Stimulated activated CD4-positive, alpha-beta T cell treated with anti-CD3 and anti-CD28 coated beads, Interleukin-4, amount 100 ng/mL, for 4 hours (primary cell): ENCODE measurements at places on chromosomes 5 and 9.

DNA sequence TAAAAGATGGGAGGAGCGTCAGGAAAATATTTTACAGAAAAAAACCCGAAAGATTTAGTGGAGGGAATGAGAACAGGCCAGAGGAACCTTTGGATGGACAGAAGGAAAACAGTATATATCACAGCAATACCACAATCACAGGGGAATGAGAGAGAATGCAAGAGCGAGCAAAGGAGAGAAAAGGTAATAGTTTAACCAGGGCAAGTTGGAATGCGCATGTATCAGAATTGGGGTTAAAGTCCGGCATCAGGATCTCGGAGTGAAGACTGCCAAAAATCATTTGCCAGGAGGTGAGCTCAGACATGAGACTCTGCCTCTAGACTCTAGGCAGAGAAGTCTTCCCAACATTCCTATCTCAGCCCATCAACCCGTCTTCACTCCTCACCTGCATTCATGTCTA is 36.8 kb downstream of the PCDHGC5 start:
- no peak for DNase-seq

DNA sequence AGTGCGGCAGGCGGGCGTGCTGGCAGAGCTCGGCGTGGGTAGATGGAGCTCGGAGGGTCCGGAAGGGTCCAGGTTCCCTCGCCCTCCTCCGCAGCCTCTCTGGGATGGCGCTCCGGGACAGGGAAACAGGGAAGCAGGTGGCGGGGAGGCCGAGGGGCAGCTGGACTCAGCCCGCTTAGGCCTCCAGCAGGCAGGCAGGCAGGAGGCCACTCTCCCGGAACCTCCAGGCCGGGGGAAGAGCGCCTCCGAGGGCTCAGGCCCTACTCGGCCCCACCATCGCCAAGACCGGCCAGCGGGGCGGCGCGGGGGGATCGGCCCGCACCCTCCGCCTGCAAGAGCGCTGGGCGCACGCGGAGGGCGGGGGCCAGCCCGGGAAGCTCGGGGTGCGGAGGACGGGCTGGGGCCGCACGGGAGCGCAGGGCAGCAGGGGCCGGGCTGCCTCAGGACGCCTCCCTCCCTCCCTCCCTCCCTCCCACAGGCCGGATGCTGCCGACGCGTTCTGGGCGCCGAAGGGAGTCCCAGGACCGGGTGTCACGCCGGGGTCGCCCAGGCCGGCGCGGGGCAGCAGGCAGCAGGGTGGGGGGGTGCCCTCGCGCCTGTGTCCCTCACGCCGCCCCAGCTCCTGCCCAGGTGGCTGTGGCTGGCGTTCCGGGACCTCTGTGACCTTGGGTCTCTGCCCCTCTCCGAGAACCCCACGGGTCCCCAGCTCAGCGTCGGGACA is 977 bp downstream of the MGAT4B start:
- DNase-seq = peak; percentile 38

GRCh38 chr9:91681461-91682305 is 258.1 kb upstream of the NFIL3 start:
- peak; percentile 64 for DNase-seq

DNA sequence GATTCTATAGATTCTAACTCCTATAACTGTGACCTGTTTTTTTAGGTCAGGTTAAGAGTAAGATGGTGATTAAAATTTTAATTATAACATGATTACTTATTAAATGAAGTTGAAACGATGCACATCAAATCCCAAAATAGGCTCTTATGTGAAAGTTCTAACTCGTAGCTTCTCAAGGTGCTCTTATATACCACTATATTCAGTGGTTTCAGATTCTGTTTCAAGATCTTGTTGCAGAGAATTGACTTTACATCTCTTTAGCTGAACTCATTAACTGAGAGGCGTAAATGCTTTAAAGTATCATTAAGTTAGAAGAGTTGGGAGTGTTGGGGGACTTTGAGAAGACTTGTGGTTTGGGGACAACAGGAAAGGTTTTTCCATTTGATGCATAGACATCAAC is 1399.8 kb downstream of the PTPRD start:
- no peak for DNase-seq

DNA sequence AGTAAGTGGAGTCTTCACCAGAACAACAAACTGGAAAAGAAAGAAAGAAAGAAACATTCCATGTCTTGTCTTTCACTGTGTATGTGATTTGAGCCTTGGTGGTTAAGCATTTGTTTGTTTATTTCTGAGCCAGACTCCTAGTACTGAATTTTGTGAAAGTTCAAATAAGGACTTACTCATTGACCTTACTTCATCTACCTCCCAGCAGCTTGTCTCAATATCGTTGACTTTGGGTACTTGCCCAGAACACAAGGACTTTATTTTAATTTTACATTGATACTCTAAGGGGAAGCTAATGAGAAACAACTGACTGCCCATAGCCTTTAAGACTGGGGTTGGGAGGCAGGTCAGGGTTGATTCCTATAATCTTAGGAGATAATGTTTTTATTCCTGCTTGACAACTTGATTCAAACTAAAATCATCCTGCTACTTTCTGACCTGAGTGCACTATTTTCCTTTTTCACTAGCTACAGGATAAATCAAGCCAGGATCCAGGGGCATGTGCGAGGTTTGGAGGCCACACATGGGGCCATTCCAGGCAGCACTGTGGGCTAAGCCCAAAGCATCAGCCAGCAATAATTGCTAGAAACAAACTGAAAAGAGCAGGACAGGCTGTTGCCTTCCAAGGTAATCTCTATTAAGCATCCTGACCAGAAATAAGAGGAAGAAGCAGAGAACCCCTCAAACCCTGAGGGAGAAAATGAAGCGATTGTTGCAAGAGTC is 138.9 kb upstream of the RUSC2 start:
- DNase-seq = no peak

- DNase-seq = no peak
These were observed 94.4 kb downstream of the TMEM215 start for GRCh38 chr9:32877639-32878217.

DNA sequence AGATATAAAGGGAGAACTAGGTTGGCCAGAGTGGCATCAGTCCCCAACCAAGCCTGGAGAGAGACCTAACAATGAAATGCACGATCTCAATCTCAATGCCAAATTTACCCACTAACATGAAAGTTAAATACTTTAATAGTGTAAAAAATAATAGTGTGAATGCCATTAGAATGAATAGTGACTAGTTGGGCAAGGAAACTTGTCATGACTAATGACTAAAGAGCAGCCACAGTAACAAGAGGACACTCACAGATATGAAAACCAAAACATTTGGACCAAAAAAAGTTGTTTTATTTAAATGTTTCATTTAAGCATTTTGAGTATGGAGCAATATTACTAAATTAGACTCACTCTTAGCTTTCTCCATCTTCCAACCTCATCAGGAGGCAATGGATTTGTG is 1853.8 kb downstream of the EFNA5 start:
- DNase-seq = no peak

GRCh38 chr5:133048993-133049725 is 2.7 kb upstream of the HSPA4 start:
- DNase-seq = no peak

GRCh38 chr5:176447591-176447977 is 601 bp upstream of the FAF2 start:
- no peak for DNase-seq

GRCh38 chr5:75281716-75282465 is 45.2 kb upstream of the ANKRD31 start:
- DNase-seq = no peak

- no peak for DNase-seq
These were observed 4.0 kb downstream of the ADGRD2 start for GRCh38 chr9:124454296-124454695.

GRCh38 chr9:21267485-21268346 is 27.9 kb upstream of the IFNA14 start:
- no peak for DNase-seq

DNA sequence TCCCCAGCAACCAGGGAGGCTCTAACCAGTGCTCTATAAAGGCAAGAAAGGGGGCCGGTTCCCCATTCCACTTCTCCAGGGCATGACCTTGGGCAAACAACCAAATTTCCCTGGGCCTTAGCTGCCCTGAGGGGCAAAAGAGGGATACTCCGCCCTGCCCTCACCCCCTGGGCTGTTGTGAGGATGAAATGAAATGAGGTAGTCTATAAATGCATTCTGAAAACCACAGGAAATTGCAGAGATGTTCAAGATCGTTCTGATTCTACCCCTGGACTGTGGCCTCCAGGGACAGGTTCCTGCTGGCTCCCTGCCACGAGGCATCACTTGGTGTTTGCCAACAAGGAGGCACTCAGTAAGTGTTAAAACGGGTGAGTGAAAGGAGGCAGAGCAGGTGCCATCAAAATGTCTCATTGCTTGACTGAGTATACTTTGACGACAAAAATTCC is 5.7 kb downstream of the RAPGEF1 start:
- no peak for DNase-seq

DNA sequence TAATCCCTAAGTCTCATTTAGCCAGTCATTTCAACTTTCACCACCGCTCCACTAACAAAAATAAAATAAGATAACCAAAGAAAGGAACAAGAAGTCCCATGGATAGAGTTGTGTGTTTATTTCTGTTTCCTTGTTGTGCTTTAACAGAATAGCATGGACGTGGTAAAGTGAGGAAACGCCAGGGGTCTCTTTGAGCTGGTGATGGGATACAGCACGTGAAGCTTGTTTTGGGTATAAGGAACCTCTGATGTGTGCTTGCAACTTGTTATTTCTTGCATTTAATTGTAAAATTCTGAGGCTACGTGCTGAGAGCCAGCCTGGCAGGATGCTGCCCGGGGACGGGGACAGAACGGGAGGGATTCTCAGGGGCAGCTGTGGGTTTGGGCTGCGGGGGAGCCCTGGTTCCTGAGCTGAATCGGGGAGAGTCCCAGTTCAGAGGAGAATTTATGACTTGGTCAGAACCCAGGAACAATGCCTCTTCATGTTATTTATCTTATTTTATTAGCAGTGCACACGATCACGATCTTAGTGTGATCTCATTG is 63.4 kb downstream of the ANKRD33B start:
- DNase-seq = no peak

- no peak for DNase-seq
These were observed 193.8 kb downstream of the SLF1 start for GRCh38 chr5:94812232-94812631.

- DNase-seq = no peak
These were observed 58.5 kb upstream of the SUB1 start for GRCh38 chr5:32526810-32527209.

DNA sequence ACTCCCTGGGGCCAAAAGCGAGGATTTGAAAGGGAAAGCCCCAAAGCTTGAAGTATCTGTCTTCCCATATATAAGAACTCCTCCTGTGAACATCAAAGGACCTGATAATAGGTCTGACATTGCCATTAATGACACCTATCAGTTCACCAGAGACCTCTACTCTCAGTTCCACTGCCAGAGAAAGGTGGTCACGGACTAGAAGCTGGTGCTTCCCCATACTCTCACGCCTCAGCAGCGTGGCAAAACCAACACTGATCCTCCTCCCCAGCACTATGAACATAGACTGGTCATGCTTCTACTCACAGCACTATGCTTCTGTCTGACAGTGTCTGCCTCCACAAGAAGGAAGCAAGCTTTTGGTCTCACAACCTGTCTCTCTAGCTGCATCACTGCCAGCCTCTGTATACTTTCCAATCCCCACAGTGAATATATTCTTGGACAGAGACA is 37.9 kb downstream of the NRG2 start:
- no peak for DNase-seq

DNA sequence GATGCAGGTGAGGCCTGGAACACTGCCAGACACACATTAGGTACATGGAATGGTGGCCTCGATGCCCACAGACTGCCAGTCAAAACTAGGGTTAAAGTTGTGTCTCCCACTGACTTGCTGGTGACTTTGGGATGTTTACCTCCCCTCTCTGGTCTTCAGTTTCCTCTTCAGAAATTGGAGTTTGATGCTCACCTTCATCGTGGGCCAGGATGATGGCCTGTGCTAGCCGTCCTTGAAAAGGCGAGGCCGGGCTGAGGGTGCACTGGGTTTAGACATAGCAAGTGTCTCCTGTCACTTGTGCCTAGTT is 49.0 kb upstream of the FOXE1 start:
- DNase-seq = no peak

DNA sequence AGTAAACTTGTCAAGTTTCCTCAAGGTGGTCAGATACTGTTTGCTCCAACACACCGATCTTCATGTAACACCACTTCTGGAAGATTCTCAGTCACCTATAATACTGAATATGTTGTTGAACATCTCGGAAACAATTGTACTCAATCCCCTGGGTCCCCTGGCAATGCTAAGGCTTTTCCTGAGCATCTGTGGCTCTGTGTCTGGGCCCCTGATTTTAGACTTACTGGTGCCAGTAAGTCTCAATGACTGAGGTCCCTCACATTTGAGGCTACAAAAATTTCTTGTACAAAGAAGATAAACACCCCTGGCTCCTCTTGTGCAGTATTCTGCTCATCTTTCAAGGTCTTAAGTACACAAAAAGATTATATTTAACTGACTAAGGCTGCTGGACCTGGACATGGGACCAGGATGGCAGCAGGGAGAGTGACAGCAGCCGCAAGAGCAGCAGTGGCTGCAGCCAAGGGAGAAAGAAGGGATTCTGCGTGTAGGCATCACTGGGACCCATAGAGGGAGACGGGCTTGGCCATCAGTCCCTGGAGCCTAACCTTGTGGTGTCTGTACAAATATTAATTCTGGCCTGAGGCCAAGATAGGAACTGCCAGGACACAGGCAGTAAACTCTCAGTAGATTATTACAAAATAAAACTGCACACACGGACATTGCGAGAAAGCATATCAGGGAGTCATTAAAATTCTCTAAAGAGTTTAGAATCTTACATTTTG is 49.0 kb upstream of the TNPO1 start:
- DNase-seq = no peak

DNA sequence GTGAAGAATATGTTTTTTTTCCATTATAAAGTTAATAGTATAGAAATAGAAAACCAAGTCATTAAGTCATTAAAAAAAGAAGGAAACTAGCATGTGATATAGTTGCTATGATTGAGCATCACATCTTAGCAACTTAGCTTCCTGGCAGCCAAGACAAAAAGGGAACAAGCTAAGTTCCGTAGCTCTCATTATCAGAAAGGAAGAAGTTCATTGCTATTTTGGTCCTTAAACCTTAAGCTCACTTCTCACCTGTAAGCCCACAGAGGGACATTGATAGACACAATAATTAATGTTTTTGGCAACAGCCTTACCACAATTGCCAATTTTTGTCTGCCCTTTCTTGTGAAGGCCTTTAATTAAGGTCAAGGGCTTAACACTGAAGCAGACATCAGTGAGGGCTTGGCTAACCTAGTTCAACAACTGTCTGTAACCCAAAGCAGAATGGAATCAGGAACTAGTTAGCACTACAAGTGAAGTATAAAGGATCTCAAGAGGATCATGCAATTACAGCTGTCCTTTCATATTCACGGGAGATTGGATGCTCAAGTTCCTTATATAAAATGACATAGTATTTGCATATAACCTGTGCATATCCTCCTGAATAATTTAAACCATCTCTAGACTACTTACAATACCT is 24.0 kb upstream of the KLF4 start:
- no peak for DNase-seq

DNA sequence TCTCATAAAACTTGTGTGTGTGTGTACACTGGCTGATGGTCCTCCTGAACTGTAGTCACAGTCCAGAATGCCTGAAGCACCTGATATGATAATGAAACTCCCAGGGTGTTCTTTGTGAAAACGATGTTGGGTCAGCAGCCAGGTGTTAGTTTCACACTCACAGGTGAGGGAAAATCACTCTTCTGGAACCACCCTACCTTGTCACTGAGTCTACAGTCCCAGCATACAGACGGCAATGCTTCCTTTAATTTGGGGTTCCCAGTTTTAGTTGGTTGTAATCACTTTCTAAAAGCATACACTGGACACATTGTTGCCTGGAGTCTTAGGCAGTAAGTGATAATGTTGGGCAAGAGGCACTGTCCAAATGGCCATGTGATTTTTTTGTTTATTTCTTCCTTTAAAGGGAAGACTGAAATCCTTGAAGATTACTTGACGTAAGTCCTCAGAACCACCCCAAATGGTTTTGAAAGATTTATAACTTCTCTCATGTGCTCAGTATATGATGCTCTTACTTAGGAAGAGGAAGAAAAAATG is 18.2 kb upstream of the MGAT1 start:
- DNase-seq = no peak
